ENCODE measurements at places on chromosomes 6 and 20.

GRCh38 chr20:23023621-23024177 lies 11.4 kb upstream of the SSTR4 start:
- DNase-seq = no peak

DNA sequence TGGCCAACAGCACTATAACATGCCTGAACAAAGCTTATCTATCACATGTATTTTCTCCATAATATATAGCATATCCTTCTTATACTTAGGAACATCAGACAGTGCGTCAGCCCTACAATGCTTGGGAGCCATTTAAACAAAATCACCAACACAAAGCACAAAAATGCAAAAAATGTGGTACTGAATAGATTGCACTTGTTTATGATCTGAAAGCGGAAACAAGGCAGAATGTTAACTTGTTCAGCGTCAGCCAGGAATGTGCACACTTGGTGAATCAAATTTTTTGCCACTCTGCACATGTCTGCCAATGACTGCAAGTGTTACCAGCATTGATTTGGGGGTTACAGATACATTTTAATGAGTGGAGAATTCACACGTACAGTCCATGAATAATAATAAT lies 14.8 kb downstream of the SLC35A1 start:
- DNase-seq = no peak

- no peak for DNase-seq
These were observed 22.2 kb downstream of the RIN2 start for GRCh38 chr20:19780261-19780660.

DNA sequence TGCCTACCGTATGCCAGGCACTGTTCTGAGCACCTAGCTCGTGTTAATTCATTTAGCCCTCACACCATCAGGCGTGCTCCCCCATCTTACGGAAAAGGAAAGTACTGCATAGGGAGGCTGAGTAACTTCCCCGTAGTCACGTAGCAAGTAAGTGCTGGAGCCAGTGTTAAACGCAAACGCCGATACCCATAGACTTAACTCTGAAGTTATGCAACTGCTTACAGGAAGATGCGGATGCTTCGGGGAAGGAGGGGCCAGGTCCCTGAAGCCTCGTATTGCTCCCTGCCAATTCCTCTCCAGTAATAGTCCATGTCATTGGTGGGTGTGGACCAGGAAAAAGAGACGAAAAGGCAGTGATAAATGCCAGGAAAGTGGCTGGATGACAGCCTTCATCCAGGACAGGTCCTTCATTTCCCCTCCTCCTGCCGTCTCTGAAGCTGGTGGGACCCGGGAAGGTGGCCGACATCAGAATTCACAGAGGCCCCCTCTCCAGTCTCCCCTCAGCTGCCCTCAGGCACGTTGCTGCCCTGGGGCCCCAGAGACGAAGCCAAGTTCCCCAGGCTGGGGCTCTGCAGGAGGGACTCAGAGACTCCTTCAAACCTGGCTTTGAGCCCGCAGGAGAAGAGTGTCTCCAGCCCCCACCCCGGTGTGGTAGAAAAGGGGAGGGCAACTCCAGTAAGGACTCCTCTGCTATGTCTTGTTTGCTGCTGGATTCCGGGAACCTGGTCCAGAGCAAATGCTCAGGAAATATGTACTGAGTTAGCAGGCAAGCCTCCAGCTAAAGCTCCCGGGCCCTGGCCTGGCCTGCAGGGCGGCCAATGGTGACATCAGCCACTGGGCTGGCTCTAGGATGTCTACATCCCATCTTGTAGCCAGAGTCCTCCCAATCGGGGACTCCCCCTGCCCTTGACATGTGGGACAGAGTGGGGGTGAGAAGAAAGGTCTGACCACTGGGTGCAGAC lies 37.8 kb downstream of the RAB44 start:
- DNase-seq = no peak

GRCh38 chr6:144075875-144076274 lies 19.5 kb downstream of the SF3B5 start:
- DNase-seq = no peak

DNA sequence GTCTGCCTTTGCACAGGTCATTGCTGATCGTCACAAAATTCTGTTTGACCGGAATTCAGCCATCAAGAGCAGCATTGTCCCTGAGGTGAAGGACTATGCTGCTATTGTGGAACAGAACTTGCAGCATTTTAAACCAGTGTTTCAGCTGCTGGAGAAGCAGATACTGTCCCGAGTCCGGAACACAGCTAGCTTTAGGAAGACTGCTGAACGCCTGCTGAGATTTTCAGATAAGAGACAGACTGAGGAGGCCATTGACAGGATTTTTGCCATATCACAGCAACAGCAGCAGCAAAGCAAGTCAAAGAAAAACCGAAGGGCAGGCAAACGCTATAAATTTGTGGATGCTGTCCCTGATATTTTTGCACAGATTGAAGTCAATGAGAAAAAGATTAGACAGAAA lies 24.6 kb upstream of the CALHM6 start:
- DNase-seq = no peak

DNA sequence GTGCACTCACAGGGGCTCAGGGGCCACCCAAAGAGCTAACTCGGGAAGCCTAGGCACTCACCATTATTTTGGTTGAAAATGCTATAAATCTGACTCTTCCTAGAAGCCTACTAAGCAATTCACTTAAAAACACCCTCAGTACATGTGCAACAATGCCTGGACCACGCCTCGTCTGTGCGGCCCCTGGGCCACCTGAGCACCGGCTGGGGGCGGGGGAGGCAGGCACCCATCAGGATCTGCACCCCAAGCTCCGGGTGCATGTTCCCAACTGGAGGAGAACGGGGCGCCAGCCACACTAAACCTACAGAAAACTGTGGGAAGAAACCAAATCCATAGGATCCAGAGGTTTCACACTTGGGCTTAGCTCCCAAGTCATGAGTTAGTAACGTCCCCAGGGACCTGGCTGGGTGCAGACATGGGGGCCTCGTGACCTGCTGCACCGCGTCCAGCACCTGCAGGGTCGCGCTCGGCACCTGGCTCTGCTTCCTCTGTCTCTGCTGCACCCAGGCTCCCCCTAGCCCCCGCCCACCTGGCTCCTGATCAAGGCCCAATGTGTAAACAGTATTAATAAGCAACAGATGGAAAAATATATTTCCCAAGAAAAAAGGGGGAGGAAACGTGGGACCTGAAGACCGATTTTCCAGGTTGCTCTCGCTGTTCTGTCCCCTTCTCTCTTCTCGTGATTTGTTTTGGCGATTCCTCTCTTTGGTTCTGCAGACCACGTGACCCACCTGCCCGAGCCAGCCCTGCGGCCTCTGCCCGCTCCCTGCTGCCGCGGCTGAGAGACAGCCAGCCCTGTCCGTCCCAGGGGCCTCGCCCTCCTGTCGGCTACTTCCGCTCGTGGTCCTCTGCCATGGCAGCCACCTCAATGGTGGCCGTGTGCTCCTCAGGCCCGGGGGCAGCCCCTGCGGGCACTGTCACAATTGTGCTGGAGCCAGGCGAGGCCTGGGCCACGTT lies 15.5 kb upstream of the HELZ2 start:
- no peak for DNase-seq

DNA sequence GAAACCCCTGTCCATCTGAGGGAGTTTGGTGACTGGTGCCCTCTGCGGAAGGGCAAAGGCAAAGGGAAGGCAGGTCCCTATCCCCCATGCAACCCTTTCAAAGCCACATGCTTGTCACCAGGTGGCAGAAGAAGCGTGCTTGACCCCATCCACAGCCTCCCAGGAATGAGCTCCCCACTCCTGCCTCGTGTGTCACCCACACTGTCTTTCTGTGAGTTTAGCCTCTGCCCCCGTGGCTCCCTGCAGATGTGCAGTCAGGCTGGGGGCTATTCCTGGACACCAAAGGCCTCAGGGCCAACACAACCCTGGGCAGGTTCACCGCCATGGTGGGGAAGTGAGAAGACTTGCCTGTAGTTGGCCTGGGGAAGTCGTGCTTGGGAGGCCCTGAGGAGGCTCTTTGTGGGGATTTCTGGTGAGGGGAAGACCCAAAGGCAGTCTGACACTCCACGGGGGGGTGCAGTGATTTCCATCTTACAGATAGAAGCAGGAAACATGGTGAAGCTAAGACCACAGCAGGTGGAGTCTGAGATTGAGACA lies 16.6 kb upstream of the PCMTD2 start:
- DNase-seq = no peak

DNA sequence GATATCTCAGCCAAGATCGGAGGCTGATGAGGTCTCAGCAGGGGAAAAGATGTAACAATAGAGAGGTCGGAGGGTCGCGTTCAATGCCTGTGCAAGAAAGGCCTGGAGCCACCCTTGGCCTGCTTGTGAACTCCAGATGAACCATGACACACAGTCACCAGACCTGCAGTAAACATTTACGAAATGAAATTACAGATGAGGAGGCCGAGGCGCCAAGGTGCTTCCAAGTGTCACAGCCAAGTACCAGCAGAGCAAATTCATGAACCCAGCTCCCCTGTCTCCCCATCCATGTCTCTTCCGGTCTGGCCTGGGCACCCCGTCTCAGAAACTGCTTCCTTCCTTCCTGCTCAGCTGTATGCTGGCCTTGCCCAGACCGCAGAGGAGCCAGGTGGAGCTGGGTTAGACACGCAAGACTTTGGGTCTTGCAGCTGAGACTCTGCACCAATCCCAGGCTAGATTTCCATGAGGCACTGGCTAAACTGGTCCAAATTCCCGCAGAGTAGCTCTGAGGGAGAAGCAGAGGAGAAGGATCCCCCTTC lies 48.1 kb downstream of the CHMP4B start:
- DNase-seq = no peak

DNA sequence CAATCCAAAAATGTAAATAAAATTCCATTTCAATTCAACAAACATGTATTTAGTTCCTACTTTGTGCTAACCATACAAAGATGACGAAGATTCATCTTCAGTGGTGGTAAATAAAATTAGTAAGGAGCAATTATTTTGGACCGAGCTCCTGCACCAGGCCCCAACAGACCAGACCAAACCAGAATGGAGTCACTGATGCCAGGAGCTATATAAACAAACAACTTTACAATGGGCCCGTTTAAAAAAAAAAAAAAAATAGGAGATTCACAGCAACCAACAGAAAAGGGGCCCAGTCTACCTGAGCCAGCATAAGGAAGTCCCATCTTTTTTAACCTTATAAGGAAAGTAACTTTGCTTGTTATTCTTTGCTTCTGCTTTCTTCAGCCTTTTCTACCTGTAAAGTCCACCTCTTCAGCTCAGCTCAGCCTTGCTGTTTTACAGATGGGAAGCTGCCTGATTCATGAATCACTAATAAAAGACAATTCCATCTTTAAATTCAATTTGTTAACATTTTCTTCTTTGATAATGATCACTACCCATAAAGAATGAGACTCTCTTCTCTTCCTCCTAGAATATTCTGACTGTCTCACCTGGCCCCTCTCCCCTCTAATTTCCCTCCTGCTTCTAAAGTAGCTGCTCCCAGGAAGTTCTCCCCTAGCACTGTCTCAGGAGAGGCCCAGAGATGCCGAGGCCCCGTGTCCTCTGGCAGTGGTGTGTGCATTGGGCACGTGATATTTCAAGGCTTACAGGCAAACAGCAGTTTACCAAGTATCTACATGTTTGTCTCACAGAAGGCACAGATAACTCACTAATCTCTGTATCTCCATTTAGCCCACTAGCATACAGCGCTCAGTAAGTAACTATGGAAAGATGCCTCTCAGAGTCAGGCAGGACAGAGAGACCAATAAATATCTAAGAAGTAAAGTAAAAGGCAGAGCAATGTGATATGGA lies 8.4 kb downstream of the MBOAT1 start:
- peak; percentile 10 for DNase-seq

DNA sequence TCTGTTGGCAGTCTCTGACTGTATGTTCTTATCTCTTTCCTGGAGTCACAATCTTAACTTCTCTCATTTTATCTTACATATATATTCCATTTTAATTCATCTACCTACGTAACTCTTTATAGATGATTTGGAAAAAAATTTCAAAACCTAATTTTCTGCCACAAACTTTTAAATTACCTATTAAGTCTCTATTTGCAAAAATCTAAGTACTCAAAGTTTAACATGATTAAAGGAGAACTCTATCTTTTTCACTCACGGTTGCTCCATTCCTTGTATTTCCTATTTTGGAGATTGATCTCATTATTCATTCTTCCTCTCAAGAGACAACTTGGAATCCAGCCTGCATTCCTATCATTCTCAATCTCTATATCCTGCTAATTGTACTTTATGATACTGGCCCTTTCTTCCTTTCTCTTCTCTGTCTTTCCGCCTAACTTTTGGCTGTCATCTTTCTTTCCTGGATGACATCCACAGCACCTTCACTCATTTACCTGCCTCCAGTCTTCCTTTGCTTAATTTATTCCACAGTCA lies 1071.1 kb upstream of the CITED2 start:
- DNase-seq = peak; percentile 72

- DNase-seq = no peak
These were observed 183.9 kb downstream of the GRM1 start for GRCh38 chr6:146212781-146213180.

- no peak for DNase-seq
These were observed 188.9 kb upstream of the TAB2 start for GRCh38 chr6:149128489-149129145.

GRCh38 chr20:19382386-19383340 lies 170.2 kb downstream of the SLC24A3 start:
- no peak for DNase-seq

DNA sequence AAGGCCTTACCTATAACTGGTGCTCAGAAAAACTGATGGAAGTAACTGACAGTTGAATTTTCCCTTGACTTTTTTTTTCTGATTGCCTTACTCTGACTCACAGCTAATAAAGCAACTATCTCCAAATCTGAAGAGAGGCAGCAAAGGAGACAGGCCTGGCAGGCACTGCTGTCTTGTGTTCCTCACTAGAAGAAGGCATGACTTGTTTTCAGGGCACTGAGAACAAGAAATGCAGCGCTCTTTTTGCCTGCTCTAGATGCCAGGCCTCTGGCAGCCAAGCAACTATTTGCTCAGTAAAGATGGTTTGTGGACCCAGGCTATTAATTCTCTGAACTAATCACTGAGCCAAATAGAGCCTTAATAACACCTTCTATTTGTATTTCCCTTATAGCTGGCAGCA lies 155.1 kb downstream of the PRDM13 start:
- DNase-seq = no peak

- DNase-seq = no peak
These were observed 93.8 kb upstream of the IMPG1 start for GRCh38 chr6:76166297-76166696.

DNA sequence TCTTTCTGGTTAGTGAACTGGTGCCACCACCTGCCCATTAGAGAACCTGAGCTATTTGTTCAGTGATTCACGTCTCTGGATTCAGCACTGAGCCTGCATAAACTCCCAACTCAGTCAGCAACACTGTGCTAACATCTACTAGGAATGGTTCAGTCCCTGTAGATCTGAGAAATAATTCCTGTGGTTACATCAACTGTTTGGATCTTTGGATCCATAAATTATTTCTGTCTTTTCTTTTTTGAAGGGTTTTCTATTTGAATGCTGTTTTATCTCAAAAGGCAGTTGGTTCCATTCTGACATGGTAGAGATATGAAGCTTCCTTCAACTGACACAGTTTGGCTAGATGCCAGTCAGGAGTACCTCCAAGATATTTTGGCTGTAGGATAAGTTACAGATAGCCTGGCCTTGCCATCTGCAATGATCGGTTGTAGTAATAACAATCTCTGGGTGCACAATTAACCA lies 125.9 kb downstream of the TRMT11 start:
- DNase-seq = peak; percentile 33

- no peak for DNase-seq
These were observed 91.4 kb downstream of the SYNDIG1 start for GRCh38 chr20:24560571-24561491.
